ENCODE measurements at places on chromosomes 1 and 21.

DNA sequence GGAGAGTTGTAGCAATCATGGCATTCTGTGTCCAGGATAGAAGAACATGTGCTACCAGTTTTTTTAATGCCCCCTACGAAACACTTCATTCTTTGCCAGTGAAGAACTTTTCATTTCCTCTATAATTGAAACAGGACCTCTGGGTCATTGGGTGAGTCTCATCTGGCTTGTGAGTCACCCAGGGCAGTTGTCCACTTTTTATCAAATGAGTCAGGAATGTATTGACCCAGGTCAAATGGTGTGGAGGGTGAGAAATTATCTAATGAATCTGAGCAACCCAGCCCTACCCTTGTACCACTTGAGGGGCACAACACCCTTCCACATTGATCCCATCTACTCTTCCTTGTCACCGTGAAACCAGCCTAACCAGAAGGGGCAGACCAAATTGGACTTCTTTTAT, 417.3 kb upstream of the PROX1 start:
- DNase-seq = no peak

GRCh38 chr1:159884296-159884695, 15.7 kb downstream of the CFAP45 start:
- no peak for DNase-seq

DNA sequence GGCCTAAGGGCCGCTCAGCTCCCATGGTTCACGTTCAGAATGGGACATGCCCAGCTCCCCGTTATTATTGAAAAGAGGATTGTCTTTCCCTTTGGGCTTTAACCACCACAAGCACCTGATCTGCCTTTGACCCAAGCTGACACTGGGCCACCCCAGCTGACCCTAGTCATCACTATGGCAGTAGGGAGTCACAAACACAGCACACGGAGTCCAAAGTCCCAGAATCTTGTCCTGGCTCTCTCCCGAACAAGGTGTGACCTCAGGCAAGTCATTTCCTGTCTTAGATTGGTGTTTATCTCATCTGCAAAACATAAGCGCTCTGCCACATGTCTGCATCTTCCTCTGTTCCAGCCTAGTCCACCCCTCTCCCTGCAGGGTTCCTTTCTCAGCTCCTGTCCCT, 31.5 kb downstream of the IGFN1 start:
- no peak for DNase-seq

- no peak for DNase-seq
Observed at GRCh38 chr1:11211461-11211860, 22.3 kb downstream of the ANGPTL7 start.

GRCh38 chr1:16167331-16168143, 11.7 kb upstream of the EPHA2 start:
- DNase-seq = peak; percentile 74

GRCh38 chr1:105122041-105122440, 1372.3 kb downstream of the AMY1C start:
- no peak for DNase-seq

DNA sequence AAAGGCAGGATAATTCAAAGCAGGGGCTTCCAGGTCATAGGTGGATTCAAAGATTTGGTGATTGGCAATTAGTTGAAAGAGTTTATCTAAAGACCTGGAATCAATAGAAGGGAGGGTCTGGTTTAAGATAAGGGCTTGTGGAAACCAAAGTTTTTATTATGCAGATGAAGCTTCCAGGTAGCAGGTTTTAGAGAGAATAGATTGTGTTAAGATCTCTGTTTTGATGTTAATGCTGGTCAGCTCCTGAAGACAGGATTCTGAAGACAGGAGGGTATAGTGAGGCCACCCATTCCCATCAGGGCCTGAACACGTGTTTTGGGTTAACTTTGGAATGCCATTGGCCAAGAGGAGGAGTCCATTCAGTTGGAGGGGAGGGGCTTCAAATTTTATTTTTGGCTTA, 6.1 kb upstream of the PTBP2 start:
- DNase-seq = no peak

DNA sequence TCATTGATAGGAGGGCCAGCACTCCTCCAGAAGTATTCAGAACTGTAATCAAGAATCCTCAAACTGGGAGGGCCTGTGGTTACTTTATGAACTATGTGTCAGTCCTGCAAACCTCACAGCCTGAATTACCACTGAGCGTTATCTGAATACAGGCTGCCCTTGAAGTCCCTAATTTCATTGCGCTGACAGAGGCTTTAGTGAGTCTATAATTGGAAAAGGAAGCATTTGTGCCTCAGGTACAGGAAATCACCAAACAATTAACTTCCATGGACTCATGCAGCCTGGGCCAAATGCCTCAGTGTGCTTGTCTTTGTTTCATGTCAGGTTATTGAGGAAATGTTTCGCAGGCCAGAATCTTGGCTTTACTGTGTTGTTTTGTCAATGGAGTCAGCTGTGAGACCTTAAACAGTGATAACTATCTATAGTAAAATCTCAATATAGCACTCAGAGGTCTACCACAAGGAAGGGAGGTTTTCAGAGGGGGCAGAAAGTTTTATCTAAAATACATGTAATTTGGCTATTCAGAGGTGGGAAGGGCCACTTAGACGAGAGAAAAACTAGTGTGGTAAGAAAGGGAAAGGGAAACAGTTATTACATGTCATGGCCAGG, 32.9 kb upstream of the DOCK7 start:
- DNase-seq = no peak

GRCh38 chr1:184052750-184053149, 1.2 kb downstream of the TSEN15 start:
- DNase-seq = no peak

GRCh38 chr1:85801520-85801919, 93.3 kb upstream of the ZNHIT6 start:
- no peak for DNase-seq

DNA sequence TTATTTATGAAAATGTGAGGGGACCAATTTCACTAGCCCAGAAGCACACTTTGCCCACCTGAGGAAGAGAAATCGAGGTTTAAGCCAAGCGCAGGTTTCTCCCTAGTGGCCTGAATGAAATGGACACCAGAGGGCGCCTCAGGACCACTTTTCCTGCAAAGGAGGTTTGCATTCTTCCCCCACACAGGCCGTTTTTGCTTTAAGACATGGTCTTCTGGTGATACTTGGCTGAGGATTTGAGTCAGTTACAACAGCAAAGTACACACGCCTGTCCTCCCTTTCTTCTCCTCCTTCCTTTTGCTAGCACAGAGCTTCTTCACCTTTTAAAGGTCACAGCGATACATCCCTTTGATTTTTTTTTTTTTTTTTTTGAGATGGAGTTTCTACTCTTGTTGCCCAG, 5.4 kb downstream of the PLA2G2E start:
- peak; percentile 79 for DNase-seq

DNA sequence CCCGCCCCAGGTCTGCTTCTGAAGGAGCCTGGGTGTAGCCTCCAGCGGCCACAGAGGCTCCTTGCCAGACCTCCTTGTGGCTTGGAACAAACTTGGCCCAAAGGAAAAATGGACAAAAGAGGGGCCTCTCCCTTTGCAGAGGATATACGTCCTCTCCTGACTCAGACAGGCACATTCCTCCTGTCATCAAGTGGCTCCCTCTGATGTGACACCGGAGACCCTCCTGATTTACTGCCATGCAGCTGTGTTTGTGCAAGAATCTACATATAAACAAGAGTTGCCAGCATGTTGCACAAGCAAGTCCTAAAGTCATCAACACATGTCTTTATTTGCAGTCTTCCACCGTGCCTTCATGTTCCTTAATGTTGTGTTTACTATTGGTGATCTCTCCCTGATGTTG, 54.1 kb upstream of the F3 start:
- DNase-seq = no peak

- no peak for DNase-seq
Observed at GRCh38 chr1:84286071-84286470, 15.4 kb upstream of the SAMD13 start.

DNA sequence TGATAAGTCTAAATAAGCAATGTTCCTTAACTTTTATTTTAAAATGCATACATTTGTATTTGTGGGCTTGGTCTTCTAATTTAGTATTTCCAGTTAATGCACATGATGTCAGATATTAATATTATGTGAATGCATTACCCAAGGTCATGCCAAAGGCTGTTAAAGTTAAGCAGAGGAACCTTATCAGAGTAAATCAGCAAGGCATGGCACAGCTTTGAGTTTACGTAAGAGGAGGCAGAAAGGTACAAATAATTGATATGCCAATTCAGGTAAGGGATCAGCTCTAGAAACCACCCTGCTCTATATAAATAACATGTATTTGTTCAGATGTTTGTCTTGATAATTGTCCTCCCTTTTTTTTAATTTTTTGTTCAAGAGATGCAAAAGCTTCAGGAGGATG, 64.5 kb upstream of the CHRM3 start:
- no peak for DNase-seq

GRCh38 chr1:33312413-33312749, 8.5 kb downstream of the A3GALT2 start:
- DNase-seq = no peak

GRCh38 chr21:37032877-37033471, 26.5 kb downstream of the RIPPLY3 start:
- no peak for DNase-seq

- no peak for DNase-seq
Observed at GRCh38 chr1:151773702-151774101, 10.4 kb upstream of the MRPL9 start.
